ENCODE measurements at places on chromosomes 5 and 9.

DNA sequence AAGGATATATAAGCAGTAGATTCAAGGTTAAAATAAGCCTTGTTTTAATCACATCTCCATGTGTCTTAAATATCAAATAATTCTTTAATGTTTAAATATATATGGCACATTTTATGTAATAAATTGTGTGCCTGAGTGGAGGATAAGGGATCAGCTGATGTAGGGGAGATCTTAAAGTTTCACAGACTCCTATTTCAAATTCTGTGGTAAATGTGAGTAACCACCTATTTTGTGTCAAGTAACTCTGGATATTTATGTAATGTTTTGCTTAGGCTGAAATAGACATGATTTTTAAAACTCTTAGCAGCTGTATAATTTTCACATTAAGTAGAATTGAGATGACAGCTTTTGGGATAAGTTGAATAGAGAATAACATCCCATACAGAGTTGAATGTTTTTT lies 41.3 kb upstream of the ITGA2 start:
- DNase-seq = no peak

- peak; percentile 7 for DNase-seq
Observed at GRCh38 chr5:68884883-68885282, 208.9 kb upstream of the SLC30A5 start.

GRCh38 chr9:111851553-111851952 lies 45.1 kb upstream of the UGCG start:
- peak; percentile 21 for DNase-seq

DNA sequence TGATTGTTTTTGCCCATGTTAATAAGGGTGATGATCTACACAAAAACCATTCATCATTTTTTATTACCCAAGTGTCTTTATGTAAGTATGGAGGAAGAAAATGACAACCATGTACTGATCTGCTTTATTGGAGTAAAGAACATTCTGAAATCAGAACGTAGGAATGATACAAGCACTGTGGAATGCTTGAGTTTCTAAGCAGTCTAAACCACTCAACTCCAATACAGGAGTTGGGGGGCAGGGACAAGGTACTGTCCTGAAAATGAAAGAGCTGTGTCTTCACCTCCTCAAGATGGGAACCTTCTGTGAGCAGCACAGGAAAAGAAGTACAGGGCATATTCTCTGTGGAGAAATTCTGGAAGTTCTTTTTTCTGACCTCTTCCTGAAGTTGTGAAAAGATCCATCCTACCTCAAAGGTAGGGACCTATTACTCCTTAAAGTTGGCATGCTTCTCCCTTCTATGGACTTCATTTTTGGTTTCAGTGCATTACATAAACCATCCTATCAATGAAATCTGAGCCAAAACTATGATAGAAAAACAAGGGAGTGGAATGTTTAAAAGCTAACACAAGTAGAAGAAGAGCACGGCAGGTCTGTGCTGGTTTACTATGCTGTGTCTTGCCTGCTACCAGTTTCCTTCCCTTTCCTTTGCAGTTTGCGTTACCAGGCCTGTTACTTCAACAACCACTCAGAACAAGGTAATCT lies 202.6 kb downstream of the SEMA5A start:
- no peak for DNase-seq

- DNase-seq = no peak
Observed at GRCh38 chr5:27705661-27706060, 667.3 kb upstream of the CDH9 start.

DNA sequence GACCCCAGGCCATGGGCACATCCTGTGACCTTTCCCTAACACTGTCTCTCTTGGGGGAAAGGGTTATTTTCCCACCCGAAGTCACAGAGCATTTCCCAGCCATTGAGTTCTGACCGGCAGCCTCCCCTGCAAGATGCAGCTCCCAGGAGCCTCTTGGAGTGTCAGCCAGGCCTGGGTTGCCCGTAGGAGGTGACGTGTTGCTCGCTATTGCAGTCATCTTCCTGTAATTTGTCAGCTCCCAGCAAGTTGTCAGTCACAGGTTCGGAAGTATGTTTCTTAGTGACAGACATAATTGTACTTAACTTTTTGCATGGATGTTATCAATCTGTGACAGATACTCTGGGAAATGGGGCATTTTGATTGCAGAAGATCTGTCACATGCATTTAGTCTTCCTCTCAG lies 74.5 kb downstream of the MVB12B start:
- DNase-seq = no peak

Data from SHP77 (cell line).